Hypothalamus (tissue), 51 donors: ENCODE measurements at places on chromosomes 7 and 10.
A peak's percentile ranks its signal among the peaks of the same experiment; 100 is the strongest.

- no peak for DNase-seq
Observed at GRCh38 chr10:60312818-60313588, 76.7 kb downstream of the ANK3 start.

GRCh38 chr10:12757351-12757750 is 244.2 kb downstream of the CCDC3 start:
- no peak for DNase-seq

GRCh38 chr10:24114556-24114955 is 94.4 kb upstream of the KIAA1217 start:
- no peak for DNase-seq

GRCh38 chr7:151404216-151405011 is 5.4 kb downstream of the WDR86 start:
- DNase-seq: no peak

DNA sequence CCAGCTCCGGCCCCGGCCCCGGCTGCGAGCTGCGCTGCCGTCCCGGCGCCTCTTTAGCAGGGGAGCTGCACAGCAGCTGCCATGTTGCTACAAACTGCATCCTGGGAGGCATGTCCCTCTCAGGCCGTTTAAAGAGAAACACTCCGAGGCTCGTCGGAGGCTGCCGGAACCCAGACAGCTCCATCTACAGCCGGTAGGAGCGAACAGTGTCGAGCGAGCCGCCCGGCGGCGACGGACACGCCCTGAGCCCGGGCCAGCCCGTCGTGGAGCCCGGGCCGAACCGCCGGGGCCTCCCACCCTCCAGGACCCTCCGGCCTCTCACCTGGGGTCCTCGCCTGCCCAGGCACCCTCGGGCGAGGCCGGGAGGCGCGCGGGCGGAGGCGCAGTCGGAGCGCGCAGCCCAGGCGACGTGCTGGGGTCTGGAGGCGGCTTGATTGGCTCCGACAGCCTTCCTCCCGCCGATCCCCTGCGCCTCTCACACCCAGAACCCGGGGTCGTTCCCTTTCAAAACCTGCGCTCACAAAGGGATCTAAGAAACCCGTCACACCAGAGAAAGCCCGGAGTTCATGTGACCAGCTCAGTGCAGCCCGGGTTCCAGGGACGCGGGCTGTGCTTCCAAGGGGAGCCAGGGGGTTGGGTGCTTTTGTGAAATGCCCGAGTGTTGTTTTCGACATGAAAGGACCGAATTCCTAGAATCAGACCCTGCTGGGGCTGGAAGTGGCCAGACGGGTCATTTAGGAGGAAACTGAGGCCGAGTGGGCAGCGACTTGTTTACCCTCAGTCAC is at the start of gene ZNF777:
TSS of gene ZNF777 (minus strand) at position 570 of the 785 bp plus-strand sequence. CDS start 5,040 bp downstream, outside the sequence.
- peak; percentile 41 for DNase-seq

DNA sequence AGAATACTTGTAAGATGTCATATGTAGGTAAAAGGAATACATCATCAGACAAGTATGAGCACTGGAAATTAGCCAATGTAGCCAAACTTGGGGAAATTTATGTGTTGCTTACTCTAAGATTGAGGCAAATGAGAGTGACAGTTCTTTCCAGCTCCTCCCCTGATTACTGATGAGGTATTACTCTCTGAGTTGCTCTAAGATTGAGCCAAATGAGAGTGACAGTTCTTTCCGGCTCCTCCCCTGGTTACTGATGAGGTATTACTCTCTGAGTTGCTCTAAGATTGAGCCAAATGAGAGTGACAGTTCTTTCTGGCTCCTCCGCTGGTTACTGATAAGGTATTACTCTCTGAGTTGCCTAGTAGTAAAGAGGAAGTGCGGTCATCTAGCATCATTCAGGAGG is 435.8 kb downstream of the NRG3 start:
- no peak for DNase-seq

DNA sequence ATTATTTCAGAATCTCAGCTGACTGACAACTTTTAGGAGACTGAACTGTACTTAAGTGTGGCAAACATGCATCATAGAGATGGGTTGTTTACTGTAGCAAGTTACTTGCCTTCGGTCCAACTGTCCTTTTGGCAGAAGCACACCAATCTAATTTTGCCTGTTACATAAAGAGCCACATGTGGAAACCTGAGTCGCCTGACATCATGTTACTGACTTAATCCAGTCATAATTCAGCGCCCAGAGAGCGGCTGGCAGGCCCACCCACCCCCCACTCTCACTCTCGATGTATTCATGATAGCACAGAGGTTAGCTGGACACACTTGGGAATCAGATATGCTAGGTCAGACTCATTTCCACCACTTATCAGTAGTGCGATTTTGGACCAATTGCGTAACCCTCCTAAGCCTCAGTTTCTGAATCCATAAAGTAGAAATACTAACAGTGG is 57.3 kb upstream of the CAPZA2 start:
- no peak for DNase-seq

- DNase-seq: no peak
Observed at GRCh38 chr7:2855386-2855785, 11.3 kb upstream of the GNA12 start.

DNA sequence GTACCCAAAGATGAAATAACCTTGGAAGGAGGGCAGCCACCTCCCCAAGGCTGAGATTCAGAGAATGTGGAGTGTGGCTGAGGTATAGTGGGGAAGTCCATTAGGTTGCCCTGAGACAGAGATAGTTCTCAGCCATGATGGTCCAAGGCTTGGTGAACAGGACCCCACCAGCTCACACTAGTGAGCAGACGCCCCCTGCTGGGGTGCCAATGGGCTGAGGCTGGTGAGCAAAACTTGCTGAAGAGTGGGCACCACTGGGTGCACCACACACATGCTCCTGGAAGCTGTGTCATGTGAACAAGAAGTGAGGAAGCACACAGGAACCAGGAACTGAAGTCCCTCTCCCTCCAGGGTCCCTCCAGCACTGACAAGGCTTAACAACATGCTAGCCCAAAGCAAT is 8.9 kb downstream of the FBXL13 start:
- no peak for DNase-seq

DNA sequence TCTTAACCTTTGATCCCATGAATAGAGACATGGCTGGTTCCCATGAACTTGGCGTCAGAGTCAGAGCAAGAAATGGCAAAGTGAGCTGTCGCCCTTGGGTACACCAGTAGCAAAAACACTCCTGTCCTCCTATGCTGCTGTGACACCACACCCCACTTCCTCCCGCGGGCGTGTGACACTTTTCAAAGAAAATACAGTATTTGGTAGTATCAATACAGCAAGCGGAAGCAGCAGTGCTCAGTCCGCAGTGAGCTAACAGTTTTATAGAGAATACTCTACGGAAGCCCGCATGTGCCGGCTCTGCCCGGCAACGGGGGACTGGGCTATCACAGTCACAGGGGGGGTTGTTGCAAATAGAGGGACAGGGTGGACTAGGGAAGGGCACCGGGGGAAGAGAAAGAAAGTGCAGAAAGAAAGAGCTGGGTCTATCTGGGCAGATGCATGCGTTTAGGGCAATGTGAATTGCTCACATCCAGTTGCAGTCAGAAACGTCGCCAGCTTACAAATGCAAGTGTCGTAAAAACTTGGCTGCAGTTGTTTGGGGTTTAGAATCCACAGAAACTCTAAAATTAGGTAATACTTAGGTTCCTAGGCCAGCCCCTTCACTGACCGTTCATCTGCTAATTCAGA is 49.8 kb downstream of the PRKCQ start:
- DNase-seq: no peak

DNA sequence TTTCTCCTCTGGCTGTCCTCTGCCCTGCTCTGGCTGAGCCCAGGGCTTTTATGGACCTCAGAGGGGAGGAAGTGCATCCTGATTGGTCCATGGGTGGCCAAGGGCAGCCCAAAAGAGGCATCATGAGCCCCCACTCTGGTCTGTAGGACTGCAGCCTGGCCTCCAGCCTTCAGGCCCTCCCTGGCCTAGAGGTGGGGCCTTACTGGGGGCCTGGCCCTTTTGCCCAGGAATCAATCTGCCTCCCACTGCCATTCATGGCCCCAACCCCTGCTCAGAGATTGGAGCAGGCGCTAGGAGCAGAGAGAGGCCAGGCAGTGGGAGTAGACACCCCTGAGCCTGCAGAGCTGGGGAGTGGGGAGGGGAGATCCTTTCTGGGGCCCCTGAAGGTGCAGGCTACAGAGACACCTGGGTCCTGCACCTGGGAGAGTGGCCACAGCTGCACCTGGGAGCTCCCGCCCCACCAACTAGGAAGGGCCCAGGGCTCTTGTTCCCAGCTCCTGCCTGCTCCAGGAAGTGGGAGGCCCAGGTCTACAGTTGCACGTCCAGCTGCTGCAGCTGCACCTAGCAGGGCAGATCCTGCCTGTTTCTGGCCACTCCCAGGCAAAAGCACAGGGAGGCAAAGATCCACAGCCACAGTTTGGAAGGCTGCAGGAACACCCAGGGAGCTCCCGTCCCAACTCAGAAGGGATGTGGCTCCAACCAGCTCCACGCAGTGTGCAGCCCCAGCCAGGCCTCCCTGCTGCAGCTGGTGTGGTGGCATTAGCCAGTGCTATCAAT is 6.4 kb upstream of the DYNC2I1 start:
- DNase-seq: no peak

DNA sequence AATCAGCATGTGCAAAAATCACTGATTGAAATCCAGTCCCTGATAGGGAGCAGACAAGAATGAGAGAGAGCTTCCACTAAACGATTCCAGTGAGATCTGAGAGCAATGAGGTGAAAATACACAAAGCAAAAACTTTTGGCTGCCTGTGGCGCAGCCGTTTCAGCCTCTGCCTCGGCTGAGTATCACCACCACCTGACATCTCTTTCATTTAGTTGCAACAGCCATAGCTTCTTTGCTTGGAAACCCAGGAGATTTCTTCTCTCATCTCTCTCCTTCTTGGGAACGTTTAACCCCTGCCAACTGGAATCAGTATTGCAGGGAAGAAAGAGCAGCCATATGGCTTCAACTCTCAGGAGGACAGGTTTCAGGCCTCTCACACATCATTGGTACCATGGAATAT is 237.3 kb upstream of the AGK start:
- no peak for DNase-seq

DNA sequence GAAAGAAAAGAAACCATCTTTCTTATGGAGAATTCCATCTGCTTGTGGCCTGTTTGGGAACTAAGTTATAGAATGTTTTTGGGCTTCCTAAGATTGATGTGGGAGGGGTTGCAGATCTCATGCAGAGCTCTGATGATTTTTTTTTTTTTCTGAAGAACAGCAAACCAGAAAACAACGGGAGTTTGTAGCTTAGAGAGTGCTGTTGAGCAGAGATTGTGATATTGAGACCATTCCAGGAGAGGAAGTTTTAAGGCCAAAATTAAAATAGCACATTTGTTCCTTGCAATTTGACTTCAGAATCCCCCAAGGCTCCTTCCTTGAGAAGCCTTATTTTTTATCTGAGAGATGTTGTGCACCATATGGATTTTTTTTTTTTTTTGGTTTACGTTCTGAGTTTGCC is 159.5 kb upstream of the NRP1 start:
- DNase-seq: no peak

DNA sequence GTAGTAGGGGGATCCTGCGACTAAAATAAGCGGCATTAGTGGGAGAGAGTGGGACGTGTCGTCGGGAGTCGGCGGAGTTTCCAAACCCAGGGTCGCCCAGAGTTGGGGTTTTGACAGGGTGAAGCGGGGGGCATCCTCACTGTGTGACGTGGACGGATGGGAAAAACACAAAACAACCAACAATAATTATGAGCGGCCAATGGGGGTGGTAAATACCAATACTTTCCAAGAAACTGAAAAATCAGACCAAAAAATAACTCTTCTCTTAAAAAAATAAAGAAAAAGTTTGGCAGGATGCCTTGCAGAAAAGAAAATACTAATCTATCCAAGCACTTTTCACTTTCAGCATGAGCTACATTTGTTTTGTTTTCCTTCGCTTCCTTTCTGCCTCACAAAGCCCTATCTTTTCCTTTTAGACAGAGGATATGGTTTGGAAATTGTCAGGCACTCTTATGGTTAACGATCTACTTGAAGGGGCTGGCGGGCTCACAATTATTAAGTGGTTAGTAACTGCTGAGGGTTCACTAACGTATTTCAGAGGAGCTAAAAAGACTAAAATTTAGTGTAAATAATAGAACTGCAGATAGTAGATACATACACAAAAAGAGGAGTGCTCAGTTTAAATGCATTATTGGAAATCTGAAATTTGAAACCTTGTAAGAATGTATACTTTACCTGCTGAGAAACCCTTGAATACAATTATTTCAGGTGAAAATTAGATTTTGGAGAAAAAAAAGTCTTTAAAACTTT is 802 bp upstream of the CDK6 start:
- DNase-seq: no peak

- DNase-seq: no peak
Observed at GRCh38 chr7:26061678-26062603, 90.1 kb upstream of the NFE2L3 start.

DNA sequence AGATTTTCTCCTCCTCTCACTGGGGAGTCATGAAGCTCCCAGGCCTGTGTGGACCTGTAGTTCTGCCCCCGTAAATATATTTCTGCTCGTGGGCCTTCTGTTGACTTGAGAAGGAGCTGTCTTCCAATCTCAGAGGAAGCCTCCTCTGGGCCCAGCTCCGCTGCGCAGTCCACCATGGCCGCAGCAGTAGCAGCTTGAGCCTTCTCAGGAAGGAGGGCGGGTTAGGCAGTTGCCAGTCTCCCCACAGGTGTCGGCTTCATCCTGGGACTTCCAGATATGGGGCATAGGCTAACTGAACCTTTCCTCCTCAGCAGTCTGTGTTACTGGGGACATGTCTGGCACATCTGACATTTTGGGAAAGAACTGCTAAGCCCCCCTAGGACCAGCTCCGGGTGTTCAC is 62.9 kb upstream of the TRIM8 start:
- DNase-seq: no peak

GRCh38 chr7:43406961-43407360 is 175.9 kb upstream of the STK17A start:
- DNase-seq: no peak

GRCh38 chr10:30897048-30897447 is 134.6 kb downstream of the ZNF438 start:
- no peak for DNase-seq

DNA sequence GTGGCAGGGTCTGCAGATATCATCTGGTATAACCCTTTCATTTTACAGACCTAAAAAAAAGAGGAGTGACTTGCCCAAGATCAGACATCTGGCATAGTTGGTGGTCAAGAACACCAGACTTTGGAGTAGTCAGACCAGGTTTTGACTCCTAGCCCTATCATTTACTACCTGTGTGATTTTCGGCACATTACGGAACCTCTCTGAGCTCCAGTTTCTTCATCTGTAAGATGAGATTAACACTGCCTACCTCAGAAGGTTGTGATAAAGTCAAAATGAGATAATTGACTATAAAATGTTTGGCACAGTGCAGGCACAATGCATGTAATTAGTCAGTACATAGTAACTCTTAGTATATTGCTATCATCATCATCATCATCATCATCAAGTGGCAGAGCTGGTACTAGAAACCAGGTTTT is 1.2 kb downstream of the STRIP2 start:
- DNase-seq: no peak

GRCh38 chr7:105625986-105626385 is 44.7 kb upstream of the EFCAB10 start:
- DNase-seq: no peak

- DNase-seq: no peak
Observed at GRCh38 chr10:8041992-8042720, 12.3 kb upstream of the GATA3 start.
